NCI-H69 (cell line): ENCODE measurements at places on chromosomes 5 and 9.

DNA sequence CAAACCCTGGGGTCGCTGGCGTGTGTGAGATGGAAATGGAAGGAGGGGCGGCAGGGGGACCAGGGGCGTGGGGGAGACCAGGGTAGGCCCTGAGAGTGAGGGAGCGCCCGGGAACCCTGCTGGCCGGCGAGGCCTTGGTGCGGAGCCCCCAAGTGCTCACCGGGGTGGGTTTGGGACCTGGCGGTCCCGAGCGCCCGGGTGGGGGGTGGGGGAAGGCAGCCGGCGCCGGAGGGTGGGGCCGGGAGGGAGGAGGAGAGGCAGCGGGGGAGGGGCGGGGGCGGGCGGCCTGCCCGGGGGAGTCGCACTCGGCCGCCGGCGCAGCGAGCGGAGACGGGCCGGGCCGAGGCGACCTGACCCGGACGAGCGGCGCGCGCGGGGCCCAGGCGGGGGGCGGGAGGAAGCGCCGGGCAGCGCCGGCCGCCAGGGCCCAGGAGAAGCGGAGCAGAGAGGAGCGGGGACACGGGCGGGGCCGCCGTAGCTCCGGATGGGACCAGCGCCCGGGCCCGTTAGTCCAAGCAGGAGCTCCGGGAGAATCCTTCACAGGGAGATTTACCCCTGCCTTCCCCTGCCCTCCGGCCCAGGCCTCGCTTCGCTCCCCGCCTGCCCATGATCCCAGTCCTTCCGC, at the start of gene NPR2:
TSS of gene NPR2 (plus strand) at position 295 of the 625 bp plus-strand sequence. CDS start 818 bp downstream, outside the sequence.
- no peak for DNase-seq

- no peak for DNase-seq
These were observed 310.2 kb downstream of the ARRDC3 start for GRCh38 chr5:91072881-91073280.

- DNase-seq = no peak
These were observed 208.0 kb downstream of the PDZD2 start for GRCh38 chr5:31846934-31847333.

- no peak for DNase-seq
These were observed 43.0 kb downstream of the MARCHF3 start for GRCh38 chr5:126987271-126987899.

DNA sequence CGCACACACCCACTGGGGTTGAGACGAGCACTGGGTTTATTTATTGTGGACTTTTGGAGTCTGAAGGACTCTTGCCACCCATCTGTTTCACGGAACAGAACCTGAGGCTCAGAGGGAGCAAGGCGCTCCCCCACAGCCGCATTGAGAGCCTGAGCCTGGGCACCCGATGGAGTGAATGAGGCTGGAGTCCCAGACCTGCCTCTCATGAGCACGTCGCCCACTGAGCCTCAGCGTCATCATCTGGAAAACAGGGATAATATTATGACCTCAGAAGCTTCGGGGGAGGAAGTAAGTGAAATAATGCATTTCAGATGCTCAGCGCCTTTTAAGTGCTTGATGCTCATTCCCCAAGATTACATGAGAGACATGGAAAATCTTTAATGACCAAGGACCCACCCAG, 5.5 kb downstream of the NEK6 start:
- DNase-seq = no peak

DNA sequence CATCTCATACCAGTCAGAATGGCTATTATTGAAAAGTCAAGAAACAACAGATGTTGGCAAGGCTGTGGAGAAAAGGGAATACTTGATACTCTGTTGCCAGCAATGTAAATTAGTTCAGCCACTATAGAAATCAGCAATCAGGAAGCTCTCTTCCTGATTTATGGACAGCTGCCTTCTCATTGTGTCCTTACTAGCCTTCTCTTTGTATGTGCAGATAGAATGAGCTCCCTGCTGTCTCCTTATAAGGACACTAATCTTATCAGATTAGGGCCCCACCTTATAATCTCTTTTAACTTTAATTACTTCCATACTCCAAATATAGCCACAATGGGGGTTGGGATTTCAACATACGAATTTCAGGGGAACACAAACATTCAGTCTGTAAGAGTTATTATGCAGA, 38.0 kb downstream of the KCNV2 start:
- peak; percentile 85 for DNase-seq

DNA sequence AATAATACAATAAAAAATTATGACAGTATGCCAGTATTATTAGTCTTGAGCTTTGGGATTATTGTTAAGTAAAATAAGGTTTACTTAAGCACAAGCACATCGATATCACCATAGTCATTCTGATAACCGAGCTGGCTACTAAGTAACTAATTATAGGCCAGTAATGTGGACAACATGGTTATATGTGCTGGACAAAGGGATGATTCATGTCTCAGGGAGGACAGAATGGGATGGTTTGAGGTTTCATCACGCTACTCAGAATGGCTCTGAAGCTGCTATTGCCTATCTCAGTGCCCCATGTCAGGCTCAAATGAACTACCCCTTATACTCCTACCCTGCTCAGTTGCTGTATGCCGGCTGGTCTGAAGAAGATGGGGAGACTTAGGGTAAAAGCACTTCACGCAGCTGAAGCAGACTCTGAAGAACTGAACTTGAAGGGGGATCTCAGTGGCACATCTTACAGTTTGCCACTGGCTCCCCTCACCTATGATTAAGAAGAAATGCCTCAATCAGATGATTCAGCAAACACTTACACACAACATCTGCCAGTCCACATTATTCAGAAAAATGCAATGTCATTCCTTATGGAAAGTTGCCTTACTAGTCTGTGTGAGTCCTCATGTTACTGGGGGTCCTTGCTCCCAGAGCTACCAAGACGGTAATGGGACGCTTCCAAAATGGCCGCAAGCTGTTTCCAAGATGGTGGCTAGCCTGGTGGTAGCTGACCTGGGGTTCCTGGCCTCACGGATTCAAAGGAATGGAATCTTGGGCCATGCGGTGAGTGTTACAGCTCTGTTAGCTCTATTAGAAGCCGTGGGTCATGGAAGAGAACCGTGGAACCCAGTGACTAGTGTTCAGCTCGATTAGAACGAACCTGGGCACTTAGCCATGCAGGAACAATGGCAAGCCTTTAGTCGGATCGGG, 1098.6 kb downstream of the TAF11L14 start:
- no peak for DNase-seq
